Daoy (cell line): ENCODE measurements at places on chromosomes 6 and 20. TPM values are rescaled to one million over a fixed set of nuclear protein-coding genes. Genes with fewer than 3 reads are reported as not detected.

- no peak for DNase-seq
Observed at GRCh38 chr6:40411881-40412280, 175.3 kb downstream of the LRFN2 start.

DNA sequence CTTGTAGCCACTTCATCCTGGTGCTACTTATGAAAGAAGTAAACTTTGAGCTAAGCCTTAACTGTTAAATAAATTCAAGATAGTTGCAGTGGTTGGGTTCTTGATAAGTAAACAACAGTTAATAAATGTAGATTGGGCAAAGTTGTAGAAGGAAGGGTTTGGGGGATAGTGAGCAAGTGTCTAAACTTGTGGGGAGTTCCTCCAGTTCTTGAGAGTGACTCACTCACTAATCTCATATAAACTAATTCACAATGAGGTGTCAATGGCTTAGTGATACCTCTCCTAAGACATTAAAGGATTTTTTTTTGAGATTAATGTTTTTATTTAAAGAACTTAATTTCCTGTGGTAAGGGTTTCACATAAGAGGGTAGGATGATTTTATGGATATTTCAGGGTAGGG, 507.4 kb downstream of the BMP2 start:
- no peak for DNase-seq

GRCh38 chr6:47290124-47290834, 19.4 kb downstream of the TNFRSF21 start:
- DNase-seq = no peak

- DNase-seq = peak; percentile 24
Observed at GRCh38 chr6:152984513-152984872, 1.7 kb upstream of the FBXO5 start.

GRCh38 chr20:2246069-2246491, 49.7 kb upstream of the TGM3 start:
- DNase-seq = peak; percentile 16

- no peak for DNase-seq
Observed at GRCh38 chr6:36695414-36695813, 2.2 kb upstream of the RAB44 start.

DNA sequence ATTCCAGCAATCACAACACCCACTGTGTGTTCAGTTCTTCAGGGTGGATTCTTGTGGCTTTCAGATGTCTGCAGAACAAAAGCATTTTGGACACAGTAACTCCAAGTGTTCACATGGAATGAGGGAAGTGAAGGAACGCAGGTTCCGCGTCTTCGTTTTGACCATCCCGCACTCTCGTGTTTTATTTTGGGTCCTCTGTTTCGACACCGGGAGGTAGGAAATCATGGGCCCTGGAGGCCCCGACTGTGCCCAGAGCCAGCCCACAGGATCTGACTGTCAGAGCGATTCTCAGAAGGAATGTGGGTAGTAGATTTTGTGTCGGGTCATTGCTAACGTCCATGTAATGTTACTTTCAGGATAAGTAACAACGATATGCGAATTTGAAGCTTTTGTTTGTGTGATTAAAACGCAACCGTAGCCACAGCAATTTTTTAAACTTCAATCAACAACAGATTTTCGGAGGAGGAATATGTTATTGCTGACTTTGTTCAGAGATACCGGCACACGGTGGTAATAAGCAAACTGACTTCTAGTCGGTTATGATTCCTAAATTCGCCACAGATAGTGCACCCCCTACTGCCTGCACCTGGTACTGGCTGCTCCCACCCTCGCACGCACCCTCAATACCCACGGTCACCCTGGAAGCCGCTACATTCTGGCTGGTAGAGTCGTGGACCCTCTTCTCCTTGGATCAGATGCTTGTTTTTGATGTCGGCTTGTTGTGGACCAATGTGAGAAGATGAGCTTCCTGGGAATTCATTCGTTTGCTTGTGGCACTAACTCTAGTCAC, 10.5 kb downstream of the NPEPL1 start:
- DNase-seq = no peak

The PCSK2 gene
- 0.06 TPM in 1 of 2 replicates, not detected in the other for total RNA-seq

The RTN4IP1 gene
- total RNA-seq = 20.1 and 23.3 TPM in 2 replicates

The EFCAB8 gene
- total RNA-seq = 1.2 TPM in 1 of 2 replicates, not detected in the other

The EYA4 gene
- 14.7 and 16.3 TPM in 2 replicates for total RNA-seq
